ENCODE measurements at places on chromosomes 2 and 18. TPM values are rescaled to one million over a fixed set of nuclear protein-coding genes. Genes with fewer than 3 reads are reported as not detected.

DNA sequence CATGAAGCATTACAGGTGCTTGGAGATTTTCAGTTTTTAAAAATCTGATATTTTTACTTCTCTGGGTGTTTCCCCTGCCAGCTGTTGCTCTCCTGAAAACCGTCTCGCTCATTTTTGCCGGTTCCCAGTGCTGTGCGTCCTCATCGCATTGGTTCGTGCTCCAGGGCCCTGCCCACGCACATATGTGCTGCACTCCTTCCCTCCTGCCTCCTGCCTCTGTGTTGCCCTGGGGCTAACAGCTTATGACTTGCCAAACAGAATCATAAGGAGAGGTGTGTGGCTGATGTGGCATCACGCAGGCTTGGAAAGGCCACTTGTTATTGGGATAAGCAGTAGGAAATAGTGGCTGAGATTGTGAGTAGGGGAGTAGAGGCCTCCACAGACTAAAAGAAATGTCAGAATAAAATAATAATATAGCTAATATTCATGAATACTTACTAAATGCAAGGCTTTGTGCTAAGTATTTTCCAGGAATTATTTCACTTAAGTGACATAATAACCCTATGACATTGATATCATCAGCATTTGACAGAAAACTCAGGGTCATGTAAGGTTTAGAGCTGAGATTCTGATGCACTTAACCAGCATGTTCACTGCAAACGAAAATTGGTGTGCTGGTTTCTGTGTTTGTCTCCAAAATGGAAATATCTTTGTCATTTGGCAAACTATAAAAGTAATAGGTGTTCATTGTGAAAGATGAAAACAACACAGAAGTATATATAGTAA lies 53.5 kb downstream of the SLC4A1AP start:
- no peak for DNase-seq

Gene PLGLB1
- 9.4 TPM for total RNA-seq

Gene COL4A3
- total RNA-seq: under 0.01 TPM

Gene RESP18
- 0.82 TPM for total RNA-seq

Gene RBM43
- 2.0 TPM for total RNA-seq
